ENCODE measurements at places on chromosomes 4 and X.

DNA sequence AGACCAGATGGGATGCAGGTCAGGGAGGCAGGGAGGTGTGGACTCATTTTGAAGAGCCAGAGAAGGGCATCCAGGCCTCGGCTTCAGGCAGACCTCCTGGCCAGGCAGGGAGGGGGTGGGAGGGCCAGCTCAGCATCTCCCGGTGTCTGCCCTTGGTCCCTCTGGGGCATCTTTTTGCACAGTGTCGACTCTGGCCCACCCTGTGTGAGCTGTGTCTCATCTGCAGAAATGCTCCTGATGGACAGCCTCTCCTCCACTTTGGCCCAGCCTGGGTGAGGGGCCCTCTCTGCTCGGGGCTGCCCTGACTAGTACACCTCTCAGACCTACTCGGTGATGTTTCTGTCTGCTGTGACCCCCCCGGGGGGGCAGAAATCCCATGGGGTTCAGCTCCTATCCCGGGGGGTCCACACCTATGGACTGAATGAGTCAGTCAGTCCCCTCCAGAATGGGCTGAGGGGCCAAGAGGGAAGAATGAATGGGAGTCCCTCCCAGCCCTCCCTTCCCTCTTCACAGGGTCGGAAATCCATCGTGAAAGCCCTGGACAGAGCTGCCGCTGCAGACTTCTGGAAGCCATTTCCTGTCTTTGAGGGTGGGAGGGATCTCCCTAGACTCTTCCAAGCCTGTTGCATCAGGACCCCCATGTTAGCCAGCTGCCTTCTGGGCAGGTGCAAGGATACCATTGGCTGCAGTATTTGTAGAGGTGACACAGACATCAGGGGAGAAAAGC lies 196.7 kb upstream of the PSAPL1 start:
- DNase-seq = no peak

- peak; percentile 24 for DNase-seq
Observed at GRCh38 chr4:112515198-112516065, 548 bp downstream of the NEUROG2 start.

GRCh38 chr4:182644683-182645050 lies 272.5 kb downstream of the DCTD start:
- DNase-seq = peak; percentile 75

DNA sequence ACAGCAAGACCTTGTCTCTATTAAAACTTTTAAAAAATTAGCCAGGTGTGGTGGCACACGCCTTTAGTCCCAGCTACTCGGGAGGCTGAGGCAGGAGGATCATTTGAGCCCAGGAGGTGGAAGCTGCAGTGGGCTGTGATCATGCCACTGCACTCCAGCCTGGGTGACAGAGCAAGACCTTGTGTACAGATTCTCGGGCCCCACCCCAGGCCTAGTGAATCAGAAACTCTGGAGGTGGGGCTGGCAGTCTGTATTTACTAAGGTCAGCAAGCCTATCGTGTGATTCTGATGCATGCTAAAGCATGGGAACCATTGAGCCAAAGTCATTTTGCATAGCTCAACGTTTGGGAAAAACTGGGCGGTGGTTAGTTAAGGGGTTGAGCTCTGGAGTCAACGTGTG lies 3.5 kb downstream of the S100G start:
- peak; percentile 47 for DNase-seq

DNA sequence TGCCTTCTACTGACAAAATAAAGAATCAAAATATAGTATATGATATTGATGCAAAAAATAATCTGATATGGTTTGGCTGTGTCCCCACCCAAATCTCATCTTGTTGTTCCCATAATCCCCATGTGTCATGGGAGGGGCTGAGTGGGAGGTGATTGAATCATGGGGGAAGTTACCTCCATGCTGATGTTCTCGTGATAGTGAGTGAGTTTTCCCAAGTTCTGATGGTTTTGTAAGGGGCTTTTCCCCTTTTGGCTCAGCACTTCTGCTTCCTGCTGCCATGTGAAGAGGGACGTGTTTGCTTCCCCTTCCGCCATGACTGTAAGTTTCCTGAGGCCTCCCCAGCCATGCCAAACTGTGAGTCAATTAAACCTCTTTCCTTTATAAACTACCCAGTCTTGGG lies 70.2 kb downstream of the TMEM165 start:
- no peak for DNase-seq

GRCh38 chr4:2070421-2071251 lies 11.5 kb downstream of the NAT8L start:
- DNase-seq = no peak

DNA sequence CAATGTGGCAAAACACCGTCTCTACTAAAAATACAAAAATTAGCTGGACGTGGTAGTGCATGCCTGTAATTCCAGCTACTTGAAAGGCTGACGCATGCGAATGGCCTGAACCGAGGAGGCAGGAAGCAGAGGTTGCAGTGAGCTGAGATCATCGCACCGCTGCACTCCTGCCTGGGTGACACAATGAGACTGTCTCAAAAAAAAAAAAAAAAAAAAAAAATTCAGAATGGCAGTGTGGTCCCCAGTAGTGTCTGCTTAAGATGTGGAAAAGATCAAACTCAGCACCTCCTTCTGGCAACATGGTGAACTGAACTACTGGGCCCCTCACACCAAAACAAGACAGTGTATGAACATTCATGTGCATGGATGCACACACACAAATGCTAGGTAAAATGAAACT lies 32.2 kb downstream of the SMS start:
- DNase-seq = peak; percentile 78

DNA sequence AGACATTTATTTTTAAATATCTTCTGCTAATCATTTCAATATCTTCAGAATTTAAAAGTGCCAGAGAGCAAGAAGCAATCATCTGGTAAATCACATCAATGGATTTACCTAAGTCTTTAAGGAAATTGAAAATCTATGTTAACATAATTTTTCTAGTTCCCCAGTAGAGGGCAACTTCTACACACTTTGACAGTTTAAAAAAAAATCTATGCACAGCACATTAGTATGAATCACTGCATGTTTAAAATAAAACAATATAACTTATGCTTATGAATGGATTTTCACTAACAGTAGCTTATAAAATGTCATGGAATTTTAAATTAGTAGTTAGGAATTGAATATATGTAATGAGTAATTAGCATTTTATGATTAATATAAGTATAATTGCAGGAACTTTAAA lies 126.5 kb downstream of the REELD1 start:
- peak; percentile 48 for DNase-seq

DNA sequence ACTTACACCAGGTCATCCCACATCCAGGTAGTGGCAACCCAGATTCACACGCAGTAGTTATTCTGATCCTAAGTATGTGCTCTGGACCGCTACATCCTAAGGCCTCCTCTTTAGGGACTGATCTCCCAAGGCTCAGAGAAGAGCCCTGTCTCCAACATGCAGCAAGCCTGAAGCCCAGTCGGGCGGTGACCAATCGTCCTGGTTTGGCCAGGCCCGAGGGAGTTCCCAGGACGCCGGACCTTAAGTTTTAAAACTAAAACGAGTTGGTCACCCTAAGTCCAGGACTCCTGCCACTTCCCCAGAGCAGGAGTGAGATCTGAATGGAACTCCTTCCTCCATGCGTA lies 385 bp downstream of the LYAR start:
- peak; percentile 1 for DNase-seq

- DNase-seq = peak; percentile 16
Observed at GRCh38 chrX:41661366-41662095, 27.2 kb upstream of the GPR34 start.

GRCh38 chrX:48558271-48558670 lies 16.0 kb upstream of the RBM3 start:
- DNase-seq = peak; percentile 59

- DNase-seq = no peak
Observed at GRCh38 chrX:68503836-68504636, 5.2 kb downstream of the YIPF6 start.

GRCh38 chrX:148441387-148441786 lies 59.0 kb upstream of the AFF2 start:
- DNase-seq = no peak

DNA sequence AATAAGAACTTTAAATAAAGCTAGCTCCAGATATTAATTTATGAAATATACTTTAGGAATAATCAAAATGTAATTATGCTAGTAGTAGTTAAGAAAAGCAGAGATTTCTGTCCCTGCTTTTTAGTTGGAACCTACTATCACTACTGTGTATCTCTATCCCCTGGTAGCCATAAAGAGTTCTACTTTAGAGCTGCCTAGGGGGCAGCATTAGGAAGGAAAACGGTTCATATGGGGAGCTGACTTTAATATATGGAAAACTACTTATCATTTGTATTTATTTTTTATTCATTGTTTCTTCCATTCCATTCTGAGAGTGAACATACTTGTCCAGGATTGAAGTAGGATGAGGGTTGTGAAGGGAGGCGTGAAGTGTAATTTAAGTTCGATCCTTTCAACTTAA lies 40.9 kb downstream of the CPEB2 start:
- no peak for DNase-seq

- DNase-seq = no peak
Observed at GRCh38 chr4:137029026-137029425, 503.3 kb downstream of the PCDH18 start.

- DNase-seq = no peak
Observed at GRCh38 chrX:113001836-113002235, 161.2 kb upstream of the AMOT start.

- peak; percentile 87 for DNase-seq
Observed at GRCh38 chrX:10756441-10756840, 136.1 kb upstream of the MID1 start.

- peak; percentile 71 for DNase-seq
Observed at GRCh38 chr4:39614487-39615162, 24.0 kb downstream of the SMIM14 start.

DNA sequence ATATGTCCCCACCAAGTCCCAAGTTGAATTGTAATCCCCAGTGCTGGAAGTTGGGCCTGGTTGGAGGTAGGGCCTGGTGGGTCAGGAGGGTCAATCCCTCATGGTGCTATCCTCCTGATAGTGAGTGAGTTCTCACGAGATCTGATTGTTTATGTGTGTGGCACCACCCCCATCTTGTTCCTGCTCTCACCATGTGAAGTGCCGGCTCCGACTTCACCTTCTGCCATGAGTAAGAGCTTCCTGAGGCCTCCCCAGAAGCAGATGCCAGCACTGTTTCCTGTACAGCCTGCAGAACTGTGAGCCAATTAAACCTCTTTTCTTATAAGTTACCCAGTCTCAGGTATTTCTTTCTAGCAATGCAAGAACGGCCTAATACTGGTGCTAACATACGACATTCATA lies 22.7 kb upstream of the TMEM33 start:
- no peak for DNase-seq

- peak; percentile 18 for DNase-seq
Observed at GRCh38 chrX:69262036-69262936, 97.0 kb upstream of the PJA1 start.

- no peak for DNase-seq
Observed at GRCh38 chr4:86522349-86522748, 71.8 kb upstream of the PTPN13 start.

GRCh38 chrX:120664081-120664480 lies 34.2 kb upstream of the C1GALT1C1 start:
- peak; percentile 32 for DNase-seq

DNA sequence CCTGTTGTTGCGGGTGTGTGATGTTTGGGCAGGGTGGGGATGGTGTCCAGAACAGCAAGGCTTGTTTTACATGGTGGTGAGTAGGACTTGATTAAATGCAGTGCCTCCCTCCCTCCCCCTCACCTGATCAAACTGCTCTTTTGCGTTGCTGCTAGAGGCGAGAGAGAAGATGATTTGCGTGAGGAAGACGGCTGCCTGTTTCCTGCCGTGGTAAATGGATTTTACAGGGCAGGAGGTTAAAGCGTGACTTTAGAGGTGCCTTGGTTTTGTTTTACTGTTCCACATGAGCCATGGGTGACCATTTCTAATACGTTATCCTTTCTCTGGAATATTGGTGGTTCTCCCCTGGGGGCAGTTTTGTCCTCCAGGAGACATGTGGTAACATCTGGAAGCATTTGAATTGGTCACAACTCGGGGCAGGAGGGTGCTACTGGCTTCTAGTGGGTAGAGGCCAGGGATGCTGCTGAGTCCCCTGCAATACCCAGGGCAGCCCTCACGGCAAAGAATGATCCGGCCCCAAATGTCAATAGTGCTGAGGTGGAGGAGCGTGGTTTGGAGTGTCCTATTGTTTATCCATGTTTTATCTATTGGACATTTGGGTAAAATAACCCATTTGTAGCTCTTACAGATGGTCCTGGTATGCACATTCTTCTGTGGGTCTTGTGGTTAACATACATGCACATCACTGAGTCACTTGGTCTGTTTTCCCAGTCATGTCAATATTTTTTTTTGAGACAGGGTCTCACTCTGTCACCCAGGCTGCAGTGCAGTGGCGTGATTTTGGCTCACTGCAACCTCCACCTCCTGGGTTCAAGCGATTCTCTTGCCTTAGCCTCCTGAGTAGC lies 73.7 kb downstream of the SHROOM2 start:
- DNase-seq = peak; percentile 74

DNA sequence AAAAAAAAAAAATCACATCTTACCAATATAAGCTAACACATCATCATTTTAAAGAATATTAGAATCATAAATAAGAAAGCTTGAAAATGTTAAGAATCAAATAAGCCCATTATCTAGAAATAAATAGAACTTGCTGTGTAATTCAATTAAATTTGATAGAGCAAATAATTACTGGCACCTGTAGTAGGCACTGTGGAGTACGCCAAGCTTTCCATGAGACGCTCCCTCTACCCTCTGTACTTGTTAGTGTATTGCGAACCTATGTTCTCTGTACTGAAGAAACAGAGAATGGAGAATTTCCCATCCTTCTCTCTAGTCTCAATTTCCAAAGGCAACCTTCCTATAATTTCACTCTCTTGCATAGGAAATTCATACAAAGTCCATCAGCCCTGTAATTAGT lies 61.7 kb upstream of the HAND2 start:
- DNase-seq = no peak

DNA sequence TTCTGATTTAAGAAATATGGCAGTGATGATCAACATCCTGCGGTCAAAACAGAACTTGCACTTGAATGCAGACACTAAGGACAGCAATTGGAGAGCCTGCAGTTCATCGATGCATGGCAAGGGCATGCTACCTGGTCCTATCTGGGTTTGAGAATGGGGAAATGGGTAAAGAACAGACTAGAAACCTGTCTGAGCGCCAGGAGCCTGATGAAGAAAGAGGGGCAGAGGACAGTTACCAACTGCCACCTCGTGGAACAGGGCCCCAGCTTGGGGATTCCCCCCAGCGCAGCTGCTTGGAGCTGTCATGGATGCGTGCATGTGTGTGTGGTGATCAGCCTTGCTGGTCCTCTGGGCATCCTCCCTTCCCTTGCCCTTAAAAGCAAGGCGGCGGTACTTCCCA lies 30.2 kb upstream of the NKRF start:
- DNase-seq = no peak
